NCI-H1048 (cell line): ENCODE measurements at places on chromosomes 2 and 18.

DNA sequence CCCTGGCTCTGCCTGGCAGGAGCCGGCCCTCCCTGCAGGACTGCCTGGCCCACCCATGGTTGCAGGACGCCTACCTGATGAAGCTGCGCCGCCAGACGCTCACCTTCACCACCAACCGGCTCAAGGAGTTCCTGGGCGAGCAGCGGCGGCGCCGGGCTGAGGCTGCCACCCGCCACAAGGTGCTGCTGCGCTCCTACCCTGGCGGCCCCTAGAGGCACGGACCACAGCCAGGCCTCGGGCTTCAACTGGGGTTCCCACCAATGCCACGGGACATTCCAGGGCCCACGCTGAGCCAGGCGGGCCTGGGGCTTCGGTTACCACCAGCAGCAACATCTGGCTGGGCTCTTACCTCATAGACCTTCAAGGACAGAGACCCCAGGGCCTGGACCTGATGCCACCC, 6.1 kb upstream of the GMPPA start:
- no peak for DNase-seq

GRCh38 chr18:75113455-75113854, 95.5 kb downstream of the PTGR3 start:
- no peak for DNase-seq

- DNase-seq, result no peak
These were observed 930.2 kb upstream of the PIK3C3 start for GRCh38 chr18:41024792-41025191.

- DNase-seq, result peak; percentile 4
These were observed 37.4 kb downstream of the VAPA start for GRCh38 chr18:9951022-9951859.

- DNase-seq, result no peak
These were observed 24.5 kb upstream of the LIPG start for GRCh38 chr18:49537232-49537896.

DNA sequence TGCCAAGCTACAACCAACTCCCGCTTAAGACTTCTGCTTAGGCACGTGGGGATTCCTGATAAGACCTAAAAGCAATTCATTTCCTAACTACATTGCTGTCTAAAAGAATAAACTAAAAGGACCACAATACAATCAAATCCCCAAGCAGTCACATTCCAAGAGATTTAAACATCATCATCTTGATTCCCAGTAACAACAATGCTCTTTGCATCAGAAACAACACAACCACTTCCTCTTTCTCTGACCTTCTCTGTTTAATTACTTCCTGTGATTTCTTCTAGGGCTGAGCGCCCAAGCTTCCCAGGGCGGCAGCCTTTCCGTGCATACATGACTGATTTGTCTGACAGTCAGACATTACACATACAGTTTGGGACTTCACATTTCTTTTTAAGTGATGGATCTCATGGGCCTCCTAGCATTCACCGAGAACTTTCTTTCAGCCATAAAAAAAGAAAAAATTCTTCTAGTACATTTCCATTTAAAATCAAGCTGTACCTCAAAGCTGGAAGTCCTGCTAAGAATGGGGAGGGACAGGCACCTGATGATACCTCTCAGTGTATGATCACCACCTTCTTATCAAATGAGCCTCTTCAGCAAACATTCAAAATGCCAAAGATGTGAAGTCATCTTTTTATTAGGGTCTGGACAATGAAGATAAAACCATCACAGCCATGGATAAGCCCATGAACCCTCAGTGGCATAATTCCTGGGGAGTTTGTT, 11.5 kb downstream of the SPRED2 start:
- no peak for DNase-seq

DNA sequence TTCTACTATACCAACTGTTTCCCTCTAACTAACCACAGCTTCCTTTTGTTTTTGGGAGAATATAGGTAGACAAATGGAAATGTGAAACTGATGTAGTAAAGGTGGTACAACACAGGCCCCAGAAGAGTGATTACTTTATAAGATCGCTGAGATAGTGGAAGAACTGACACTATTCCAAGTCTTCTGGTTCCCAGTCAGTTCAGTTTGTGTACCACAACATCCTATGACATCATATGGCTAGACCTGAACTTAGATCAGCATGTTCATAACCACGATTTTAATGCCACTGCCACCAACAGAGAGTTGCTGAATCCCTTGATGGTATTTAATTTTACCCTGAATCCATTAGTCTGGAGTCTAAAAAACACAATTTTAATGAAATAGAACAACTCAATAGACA, 328.9 kb downstream of the GPD2 start:
- DNase-seq, result no peak

- no peak for DNase-seq
These were observed 282.6 kb downstream of the STK39 start for GRCh38 chr2:167964650-167965413.

- DNase-seq, result no peak
These were observed 207.8 kb downstream of the CYP26B1 start for GRCh38 chr2:71939588-71940535.

DNA sequence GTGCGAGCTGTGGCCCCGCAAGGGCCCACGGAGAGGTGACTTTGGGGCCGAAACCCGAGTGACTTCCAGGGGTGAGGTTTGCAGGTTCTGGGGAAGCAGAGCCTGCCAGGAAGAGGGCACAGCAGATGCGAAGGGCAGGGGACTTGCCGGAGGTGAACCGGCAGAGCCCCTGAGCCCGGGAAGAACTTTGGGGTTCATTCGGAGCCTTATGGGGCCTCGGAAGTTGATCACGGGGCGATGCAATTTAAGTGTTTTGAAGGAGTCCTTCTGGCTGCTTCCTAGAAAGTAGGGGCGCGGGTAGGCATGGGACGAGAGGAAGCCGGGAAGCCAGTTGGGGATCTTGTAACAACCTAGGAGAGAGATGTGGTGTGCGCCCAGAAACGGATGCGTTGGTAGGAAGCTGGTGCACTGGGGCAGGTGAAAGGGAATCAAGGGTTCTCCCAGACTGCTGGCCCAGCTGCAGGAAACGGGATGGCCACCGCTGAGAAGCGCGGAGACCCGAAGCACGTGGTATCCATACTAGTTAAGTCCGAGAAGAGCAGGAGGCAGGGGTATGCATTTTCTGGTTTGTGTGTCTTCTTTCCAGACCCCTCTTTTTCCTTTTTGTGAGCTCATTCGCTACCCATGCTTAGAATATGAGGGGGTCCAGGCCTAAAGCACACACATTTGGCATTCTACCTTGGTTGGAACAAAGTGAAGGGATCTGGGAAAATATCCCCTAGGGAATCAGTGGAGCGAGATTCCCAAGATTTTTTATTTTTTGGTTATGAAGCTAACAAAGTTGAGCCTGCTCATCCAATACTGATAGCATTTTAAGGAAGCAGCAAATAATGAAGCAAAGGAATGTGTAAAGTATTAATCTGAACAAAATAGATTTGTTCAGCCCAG, 758 bp downstream of the SCLY start:
- no peak for DNase-seq

DNA sequence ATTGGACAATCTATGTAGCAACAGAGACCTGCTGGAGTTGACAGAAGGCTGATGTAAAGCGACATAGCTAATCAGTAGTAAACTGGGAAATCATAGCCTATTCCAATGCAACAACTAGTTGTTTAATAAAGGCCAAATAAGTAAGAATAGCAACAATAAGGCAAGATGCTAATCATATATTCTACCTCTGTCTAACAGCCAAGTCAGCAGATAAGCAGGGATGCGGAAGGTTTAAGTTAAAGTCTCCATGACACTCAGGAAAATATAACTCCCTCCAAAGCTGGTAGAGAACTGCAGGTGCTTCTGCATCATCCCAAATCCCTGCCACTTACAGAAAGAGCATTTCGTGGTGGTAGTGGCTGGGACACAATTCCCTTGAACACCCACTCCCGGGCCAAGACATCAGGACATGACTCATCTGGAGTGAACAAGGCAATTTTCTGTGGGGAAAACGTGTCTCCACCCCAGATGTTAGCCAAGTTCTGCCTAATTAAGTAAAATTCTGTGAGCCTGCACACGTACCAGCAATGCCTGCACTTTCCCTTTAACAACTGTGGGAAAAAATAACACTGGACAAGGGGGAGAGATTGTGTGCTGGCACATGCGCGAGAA, 413.6 kb upstream of the ID2 start:
- no peak for DNase-seq

DNA sequence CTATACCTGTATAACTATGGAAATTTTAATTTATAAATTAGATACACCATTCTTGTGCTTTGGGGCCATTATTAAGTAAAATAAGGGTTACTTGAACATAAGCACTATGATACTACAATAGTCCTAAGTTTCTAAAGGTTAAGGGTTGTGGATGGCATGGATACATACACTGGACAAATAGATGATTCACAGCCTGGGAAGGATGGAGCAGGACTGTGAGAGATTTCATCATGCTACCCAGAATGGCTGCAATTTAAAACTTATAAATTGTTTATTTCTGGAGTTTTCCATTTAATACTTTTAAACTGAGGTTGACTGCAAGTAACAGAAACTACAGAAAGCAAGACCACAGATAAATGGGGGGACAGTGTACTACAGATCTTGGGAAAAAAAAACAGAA, 295.8 kb upstream of the ZNF804A start:
- no peak for DNase-seq

- no peak for DNase-seq
These were observed 148.5 kb upstream of the GYPC start for GRCh38 chr2:126507425-126507911.

DNA sequence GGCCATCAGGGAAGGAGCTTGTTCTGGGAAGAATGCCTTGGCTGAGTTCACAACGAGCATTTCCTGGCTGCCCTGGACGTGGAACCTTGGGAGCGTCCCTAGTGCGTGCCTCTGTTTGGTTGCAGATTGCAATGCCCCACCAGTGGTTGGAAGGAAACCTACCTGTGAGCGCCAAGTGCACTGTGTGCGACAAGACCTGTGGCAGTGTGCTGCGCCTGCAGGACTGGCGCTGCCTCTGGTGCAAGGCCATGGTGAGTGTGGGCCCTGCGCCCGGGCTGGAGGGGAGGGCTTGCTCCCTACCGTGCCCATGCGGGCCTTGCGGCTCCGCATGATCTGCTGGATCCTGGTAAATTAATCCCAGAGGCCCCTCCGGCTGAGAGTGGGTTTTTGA, 81.9 kb downstream of the DGKD start:
- no peak for DNase-seq

DNA sequence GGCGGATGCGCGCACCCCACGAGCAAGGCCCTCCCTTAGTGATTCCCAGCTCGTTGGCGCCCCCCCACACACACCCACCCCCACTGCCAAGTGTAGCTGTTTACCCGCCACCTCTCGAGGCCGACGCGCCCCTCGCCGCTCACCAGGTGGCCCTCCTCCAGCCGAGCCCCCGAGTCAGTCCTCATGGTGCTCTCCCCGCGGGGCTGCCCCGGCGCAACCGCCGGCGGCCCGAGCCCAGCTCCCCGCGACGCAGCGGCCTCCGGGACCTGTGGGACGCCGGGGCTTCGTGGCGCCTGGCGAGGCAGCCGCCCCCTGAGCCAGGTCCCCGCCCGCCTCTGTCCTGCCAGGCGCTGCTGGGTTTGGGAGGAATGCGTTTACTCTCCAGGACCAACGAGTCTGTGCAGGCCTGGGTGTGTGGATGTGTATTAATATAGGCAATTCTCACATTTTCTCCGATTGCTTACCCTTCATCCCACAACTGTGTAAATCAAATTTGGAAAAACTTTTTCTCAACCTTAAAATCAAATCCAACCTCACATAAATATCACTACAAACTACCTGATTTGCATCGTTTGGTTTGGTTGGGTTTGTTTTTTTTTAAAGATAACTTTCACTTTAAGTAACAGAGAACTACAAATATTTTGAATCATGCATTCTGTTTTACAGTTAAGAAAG, at the start of gene TMEM237:
Gene TMEM237, minus strand, starts transcription at position 288 of the 675 bp plus-strand sequence. Its CDS starts 103 bp downstream, at position 185.
- no peak for DNase-seq

GRCh38 chr2:25304321-25304720, 37.4 kb downstream of the DNMT3A start:
- DNase-seq, result no peak

GRCh38 chr2:26571316-26571715, 69.8 kb downstream of the CIB4 start:
- DNase-seq, result no peak

GRCh38 chr2:234355808-234356365, 141.0 kb downstream of the ARL4C start:
- DNase-seq, result no peak

DNA sequence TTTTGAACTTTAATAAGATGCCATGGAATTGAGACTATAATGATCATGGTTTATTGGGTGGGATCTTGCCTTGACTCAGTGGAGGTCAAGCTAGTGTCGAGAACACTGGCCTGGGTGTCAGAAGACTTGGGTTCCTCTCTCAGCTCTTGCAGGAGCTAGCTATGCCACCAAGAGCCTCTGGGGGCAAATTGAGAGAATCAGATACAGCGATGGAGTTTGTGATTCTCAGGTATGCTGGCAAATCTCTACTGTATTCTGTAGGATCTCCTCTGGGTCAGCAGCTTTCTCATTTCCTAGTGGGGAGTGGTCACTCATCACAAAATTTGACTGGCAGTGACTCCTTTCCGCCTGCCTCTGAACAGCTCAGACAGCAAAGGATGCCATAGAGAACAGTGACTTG, 477.0 kb downstream of the RNF144A start:
- no peak for DNase-seq

DNA sequence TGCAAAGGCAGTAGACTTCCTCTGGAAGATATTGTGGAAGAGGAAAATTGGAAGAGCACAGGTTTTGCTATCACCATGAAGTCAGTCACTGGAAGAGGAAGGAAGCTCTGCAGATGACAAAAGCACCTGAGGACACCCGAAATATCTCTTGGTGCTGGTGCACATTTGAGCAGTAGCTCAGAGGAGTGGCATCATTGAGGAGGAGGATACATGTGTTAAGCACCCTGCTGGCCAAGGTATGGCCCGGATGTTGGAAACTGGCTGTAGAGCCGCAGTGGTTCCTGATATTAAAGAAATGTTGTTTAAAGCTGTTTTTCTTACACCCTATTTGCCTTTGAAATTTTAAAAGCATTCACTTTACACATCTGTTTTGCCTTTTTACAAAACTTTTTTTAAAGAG, 32.7 kb upstream of the SCYGR2 start:
- no peak for DNase-seq

- no peak for DNase-seq
These were observed 135.2 kb downstream of the BARD1 start for GRCh38 chr2:214674278-214674677.

- DNase-seq, result no peak
These were observed 327.5 kb upstream of the HNRNPA3 start for GRCh38 chr2:176885001-176885643.

DNA sequence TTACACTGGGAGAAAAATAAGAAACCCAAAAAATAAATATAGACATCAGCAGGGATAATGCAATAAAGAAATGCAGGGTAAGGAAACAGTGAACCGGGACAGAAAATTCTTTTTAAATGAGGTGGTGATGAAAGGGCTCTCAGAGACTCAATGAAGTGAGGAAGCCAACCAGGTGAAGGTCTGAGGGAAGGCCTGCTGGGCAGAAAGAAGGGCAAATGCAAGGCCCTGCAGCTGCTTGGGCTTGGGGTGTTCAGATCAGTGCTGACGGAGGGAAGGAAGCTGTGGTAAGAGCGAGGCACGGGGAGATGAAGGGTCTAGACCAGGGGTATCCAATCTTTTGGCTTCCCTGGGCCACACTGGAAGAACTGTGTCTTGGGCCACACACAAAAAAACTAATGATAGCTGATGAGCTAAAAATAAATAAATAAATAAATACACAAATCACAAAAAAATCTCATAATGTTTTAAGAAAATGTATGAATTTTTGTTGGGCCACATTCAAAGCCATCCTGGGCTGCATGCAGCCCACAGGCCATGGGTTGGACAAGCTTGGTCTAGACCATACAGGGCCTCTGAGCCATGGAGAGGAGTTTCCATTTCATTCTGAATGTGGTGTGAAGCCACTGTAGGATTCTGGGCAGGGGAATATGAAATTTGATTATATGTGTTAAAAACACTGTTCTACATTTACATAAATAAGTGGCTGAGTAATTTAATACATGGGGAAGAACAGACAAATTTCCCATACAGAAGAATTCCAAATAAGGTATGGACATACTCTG, 96.3 kb upstream of the DNMT3A start:
- DNase-seq, result no peak
